ENCODE measurements at places on chromosomes 7 and 10.

DNA sequence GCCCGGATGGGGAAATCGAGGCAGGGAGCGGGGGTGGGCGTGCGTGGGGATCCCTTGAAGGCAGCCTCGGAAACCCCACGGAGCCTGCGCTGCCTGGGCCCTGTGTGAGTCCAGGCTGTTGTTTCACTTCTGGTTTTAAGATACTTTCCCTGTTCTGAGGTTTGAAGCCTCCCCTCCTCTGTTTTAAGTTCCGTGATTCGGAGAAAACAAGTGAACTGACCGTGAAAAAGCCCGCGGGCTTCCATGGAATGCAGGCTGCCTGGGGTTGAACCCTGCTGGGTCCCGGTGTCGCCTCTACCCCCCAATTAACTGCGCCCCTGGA is 401 bp downstream of the LRRC27 start:
- no peak for DNase-seq

DNA sequence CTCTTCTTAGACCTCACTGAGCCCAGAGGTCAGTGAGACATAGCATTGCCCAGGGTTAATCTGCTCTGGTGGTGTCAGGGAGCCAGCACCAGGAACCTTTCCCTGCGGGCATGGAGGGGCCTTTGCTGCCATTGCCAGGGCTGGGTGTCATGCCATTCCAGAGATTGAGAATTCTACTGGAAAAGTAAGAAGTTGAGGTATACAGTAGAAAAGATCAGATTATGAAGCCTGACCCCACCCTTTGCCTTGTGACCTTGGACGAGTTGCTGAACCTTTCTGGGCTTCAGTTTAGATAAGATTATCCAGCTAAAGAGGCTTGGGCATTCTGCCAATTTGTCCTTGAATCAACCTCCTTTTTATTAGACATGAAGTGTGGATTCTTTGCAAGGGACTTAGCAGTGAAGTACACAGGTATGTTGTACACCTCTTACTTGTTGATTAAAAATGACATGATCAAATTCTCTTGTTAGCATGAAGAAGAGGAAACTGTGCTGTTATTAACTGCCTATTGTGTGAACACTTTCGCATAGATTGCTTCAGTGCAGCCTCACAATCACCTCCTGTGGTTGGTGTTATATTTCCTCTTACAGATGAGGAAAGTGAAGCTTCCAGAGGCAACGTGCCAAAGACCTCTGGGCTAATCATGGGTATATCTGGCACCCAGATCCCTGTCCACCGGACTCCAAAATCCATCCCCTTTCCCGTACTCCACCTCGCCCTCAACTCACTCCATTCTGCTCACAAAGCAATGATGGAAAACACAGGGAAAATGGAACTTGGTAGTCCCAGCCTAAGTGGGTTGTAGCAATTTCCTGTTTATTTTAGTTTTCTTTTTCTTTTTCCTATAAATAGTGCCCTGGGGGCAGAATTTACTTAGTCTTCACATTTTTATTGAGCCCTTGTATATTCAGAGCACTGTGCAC is 151.3 kb downstream of the CAMK1D start:
- no peak for DNase-seq

DNA sequence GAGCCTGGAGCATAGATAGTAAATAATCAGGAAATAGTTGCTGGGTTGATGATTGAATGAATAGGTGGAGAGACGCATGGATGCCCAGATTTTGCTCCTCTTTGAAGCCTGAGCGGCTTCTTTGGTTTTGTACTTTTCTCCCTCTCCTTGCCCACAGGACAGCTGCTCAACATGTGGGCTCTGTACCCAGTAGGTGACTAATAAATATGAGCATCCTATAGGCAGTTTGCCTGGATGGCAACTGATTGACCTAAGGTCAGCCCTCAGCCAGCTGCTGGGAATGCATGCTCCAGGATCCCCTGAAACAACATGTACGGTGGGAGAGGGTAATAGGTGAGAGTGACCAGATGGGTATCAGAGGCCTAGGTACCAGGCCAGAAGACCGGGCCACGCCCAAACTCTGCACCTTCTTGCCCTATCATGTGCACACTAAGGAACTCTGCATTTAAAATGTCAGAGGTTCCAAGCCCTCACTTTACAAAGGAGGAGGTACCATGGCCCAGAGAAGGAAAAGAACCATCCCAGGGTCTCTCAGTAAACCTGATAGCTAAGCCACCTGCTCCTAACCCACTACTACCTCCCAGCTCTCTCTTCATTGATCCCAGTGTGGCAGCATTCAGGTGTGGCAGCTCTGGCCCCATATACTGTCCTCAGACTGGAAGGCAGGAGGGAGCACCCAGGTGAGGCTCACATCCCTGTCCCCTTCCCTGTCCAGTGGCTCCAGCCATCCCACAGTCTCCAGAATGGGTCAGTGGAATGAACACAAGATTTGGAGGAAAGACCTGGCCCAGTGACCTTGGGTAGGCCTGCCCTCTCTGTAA is 2.7 kb upstream of the ZCCHC24 start:
- DNase-seq: no peak

- no peak for DNase-seq
These were observed at the start of gene TRPV6 for GRCh38 chr7:142885311-142886230. Gene TRPV6 (minus strand): TSS chr7:142885745.

DNA sequence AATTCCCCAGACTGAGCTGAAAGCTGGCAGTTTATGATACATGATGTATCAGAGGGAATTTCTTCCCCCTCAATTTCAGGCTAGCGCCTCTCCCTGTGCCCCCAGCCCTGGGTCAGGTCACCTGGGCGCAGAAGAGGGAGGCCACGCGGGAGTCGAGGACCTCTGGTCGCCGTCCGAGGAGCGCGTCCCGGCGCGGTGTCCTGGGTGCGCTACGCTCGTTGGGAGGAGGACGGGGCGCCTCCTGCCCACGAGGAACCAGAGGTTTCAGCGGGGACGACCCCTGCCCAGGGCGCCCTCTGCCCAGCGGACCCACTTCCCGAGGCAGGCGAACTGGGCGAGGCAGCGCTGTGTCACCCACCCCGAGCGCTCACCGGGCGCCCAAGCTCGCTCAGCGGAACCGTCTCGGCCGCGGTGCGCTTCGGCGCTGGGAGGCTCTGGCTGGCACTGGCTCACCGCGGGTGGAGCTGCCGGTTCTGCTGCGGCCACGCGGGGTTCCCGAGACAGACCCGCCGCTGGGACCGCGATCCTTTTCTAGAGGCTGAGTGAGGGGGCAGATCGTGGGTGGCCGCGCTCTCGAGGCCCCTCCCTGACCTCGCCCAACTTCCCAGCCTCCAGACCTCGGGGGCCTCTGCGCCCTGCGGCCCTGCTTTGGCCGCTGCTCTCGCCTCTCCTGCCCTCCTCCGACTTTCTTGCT is at the start of gene FAM237B:
Gene FAM237B (minus strand): TSS at position 504 of the 694 bp plus-strand sequence. CDS start 1,556 bp downstream, outside the sequence.
- DNase-seq: no peak

DNA sequence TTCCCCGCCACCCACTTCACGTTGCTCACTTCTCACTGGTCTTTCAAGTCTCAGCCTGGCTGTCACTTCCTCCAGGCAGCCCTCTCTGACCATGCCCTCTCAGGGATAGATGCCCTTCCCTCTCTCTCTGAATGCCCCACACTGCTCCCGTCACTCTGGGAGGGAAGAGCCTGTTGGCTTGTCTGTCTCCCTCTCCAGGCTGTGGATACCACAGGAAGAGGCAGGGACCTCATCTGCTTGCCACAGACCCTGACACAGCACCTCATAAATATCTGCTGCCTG is 93.1 kb downstream of the OAT start:
- no peak for DNase-seq

DNA sequence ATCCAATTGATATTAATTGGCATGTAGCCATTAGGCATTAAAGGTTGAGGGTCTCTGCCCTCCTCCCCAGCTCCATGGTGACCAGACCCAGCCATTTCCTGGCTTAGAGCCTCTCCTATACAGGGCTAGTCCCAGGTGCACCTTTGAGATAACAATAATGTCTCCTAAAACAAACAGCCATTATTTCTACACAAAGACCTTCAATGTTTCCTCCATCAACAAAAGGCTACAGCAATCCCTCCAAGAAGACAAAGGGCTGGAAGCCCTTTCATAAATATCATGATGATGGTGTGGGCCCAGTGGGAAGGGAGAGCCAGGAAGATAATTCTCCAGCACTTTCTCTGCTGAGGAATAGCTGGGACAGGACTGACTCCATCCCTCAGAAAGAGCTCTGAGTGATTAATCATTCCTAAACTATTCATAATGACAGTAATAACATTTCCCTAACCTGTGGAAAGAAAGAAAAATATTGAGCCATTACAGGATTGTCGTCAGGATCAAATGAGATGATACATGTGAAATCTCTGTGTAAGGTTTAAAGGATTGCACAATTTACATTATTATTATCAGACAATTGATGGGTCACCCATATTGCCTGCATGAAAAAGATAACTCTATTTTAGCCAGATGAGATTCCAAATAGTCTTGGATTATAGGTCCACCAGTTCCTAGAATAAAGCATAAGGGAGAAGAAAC is 10.2 kb downstream of the PKD2L1 start:
- DNase-seq: no peak

DNA sequence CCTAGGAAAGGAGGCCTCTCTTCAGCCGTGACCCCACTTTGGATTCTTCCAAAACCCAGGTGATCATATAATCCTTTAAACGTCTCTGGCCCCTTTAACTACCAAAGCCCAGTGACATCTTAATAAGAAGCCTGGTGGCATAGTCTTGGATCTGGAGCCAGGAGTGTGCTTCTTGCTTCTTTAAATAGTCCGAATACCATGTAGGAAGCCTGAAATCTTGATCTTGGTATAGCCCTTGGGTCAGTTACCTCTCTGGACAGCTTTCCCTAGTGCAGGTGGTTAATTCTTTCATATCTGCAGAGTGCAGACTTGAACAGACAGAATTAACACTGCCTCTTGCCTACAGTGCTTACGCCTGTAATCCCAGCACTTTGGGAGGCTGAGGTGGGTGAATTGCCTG is 138.6 kb upstream of the EFCAB10 start:
- no peak for DNase-seq

GRCh38 chr10:35612385-35613106 is 7.4 kb downstream of the GJD4 start:
- no peak for DNase-seq

DNA sequence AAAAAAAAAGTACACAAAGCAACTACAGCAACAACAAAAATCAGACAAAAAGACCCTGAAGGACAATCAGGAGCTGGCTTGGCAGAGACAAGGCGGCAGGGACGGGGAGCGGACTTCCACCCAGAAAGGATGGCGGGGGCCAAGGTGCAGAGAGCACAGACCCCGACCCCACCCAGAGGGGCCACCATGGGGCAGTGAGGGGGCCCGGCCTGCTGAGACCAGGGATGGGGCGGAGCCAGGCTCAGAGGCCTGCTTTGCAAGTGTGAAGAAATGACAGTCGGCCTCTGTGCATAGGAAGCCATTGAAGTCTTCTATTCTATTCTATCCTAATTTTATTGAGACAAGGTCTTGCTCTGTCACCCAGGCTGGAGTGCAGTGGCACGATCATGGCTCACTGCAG is 82.0 kb downstream of the ELFN1 start:
- DNase-seq: no peak

- DNase-seq: no peak
These were observed 61.9 kb downstream of the PARD3 start for GRCh38 chr10:34753014-34753757.

- DNase-seq: no peak
These were observed 73.3 kb downstream of the TAF3 start for GRCh38 chr10:7891634-7892033.

GRCh38 chr7:40455485-40455884 is 320.7 kb downstream of the SUGCT start:
- no peak for DNase-seq

- DNase-seq: no peak
These were observed 107.3 kb downstream of the SMURF1 start for GRCh38 chr7:99036546-99037111.

- DNase-seq: peak; percentile 23
These were observed 65.5 kb downstream of the HPSE2 start for GRCh38 chr10:99170116-99170675.

DNA sequence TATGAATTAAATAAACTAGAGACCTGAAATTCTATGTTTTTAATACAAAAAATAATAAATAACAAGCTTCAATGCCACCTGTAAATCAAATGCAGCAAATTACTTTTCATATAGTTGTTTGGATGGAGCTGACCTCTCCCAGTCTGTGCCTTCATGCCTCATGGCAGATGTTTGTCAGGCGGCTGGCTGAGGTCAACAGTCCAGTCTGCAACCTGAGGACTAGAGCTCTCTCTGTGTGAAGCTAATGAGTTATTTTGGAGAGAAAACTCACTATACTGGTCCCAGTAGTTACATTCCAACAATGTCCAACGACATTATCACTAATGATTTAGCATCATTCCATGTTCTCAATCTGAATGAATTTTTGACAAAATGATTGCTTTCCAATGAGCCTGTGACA is 746.2 kb upstream of the POM121L12 start:
- no peak for DNase-seq

DNA sequence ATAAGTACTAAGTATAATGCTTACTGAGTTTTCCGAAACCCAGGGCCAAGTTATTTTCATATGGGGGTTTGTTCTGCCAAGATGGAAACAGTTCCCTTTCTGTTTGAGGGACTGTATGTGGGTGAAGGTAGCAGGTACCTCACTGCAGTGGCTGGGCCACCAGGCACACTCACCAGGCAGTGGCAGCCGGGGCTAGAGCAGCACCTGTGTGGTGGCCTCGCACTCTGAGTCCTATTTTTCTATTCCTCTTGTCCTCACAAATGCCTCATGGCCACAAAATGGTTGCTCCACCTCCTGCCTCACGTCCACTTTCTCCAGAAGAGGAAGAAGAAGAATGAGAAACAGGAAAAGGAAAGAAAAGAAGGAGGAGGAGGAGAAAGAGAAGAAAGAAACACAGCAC is 167.3 kb upstream of the SHH start:
- DNase-seq: no peak

DNA sequence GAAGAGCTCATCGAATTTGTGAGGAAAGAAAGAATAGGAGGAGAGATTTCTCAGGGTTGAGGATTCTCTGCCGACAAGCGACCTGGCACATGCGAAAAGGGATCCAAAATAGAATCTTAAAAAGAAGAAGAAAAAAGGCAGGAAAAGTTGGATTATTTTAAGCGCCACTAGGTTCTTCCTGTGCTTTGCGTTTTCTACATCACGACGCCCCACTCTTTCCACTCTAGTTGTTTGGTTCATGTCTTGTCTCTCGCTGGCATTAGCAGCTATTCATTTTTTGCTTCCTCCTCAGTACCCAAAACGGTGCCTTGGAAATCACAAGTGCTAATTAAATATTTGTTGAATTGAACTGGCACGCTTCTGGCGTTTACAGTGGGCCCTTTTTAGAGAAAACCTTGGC is 674 bp upstream of the FRA10AC1 start:
- DNase-seq: no peak

GRCh38 chr7:81680120-81680519 is 89.7 kb downstream of the HGF start:
- no peak for DNase-seq
